Head of caudate nucleus (tissue), 42 donors: ENCODE measurements at places on chromosomes 7 and 10.

DNA sequence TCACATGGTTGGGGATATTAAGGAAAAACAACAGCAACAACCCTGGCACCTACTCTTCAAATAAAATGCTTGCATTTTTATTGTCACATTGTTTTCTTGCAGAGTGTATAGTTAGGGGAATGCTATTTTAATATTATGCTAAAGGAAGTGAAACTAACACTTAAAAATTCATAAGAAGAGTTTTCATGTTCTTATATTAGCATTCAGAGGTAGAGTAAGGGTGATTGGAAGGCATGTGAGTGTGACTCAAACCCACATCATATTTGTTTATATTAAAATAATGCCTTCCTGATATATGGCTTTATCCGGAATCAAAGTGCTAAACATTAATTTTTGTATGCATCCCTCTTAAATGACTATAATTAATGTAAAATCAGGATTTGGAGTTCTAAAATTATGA, 59.8 kb upstream of the TES start:
- no peak for DNase-seq

DNA sequence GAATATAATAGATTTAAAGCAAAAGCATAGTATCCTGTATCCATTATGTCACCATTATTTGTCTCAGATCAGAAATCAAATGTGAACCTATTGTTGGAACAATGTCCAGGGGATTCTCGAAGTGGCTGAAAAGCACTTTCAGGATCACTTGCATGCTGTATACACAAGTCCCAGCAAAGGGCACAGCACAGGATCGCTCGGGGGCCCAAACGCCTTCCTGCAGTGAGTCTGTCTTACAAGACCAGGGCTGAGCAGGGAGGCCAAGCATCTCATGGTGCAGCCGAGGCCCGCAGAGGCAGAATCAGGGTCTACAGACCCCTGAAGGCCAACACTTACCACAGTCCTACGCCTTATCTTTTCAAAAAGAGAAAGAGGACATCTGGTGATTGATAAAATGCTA, 92.3 kb downstream of the TNS3 start:
- DNase-seq, result no peak

GRCh38 chr10:114930320-114930719, 7.7 kb upstream of the TRUB1 start:
- DNase-seq, result no peak

GRCh38 chr7:95334447-95334846, 10.1 kb upstream of the PON1 start:
- no peak for DNase-seq

DNA sequence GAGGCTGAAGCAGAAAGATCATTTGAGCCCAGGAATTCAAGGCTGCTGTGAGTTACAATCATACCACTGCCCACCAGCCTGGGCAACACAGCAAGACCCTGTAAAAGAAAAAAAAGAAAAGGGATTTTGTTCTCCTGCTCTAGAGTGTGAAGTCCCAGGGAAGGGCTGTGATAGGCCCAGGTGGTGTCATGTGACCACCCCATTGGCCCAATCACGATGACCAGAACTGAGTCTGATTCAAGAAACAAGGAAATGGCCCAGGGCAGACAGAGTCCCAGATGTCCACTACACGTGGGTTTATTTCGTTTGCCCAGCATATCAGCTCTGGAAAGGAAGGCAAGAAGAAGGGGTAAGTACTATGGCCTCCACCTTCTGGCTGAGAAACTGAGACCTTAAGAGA, 81.3 kb upstream of the CUX1 start:
- DNase-seq, result no peak

GRCh38 chr7:45645141-45645969, 71.2 kb downstream of the ADCY1 start:
- no peak for DNase-seq

DNA sequence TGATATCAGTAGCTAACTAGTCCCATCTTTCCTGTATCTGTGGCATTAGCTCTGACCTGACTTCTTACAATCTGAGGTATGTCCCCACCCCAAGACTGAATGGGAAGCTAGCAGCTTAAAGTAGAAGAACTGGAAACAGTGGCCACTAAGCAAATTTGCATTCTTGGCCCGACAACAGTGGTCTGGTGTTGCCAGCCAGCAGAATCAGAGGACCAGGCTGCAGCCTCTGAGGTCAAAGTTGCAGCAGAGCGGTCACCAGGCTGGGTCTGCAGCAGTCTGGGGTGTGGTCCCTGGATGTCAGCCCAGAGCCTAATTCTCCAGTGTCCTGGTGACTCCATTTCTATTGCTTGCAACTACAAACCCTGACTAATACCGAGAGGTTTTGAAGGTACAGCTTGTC, 26.3 kb downstream of the FAM107B start:
- no peak for DNase-seq

DNA sequence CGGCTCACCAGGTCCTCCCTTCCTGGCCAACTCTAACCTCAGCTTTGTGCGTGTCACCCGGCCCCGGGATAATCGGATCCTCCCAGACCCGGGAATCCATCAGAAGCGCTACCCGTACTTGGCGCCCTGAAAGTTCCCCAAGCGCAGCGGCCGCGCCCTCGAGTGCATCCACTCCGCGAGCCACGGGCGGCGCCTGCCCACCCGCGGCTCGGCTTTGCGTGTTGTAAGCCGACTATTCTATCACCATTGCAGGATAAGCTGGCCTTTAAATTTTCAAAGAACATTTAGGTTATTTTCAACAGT, 35.7 kb upstream of the EBLN1 start:
- peak; percentile 26 for DNase-seq

- DNase-seq, result no peak
Measured at GRCh38 chr7:94710256-94710655, 54.3 kb upstream of the SGCE start.

GRCh38 chr7:2508327-2509215, 11.0 kb upstream of the LFNG start:
- DNase-seq, result no peak

DNA sequence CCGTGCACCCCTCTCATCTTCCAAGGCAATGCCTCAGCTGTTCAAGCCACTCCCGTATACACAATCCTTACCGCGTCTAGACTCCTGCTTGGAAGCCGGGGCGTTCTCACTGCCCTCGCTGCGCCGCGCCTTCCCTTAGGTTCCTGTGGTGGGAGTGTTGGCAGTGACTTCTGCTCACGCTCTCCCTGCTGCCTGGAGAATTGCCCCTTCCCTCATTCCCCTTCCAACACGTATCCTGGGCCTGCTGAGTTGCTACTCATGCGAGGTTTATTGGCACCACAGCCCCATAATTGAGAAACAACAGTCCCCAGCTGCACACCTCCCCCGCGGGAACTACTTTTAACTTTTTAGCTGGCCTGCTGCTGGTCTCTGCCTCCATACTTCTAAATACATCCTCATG, 31.9 kb downstream of the RBM17 start:
- DNase-seq, result no peak

DNA sequence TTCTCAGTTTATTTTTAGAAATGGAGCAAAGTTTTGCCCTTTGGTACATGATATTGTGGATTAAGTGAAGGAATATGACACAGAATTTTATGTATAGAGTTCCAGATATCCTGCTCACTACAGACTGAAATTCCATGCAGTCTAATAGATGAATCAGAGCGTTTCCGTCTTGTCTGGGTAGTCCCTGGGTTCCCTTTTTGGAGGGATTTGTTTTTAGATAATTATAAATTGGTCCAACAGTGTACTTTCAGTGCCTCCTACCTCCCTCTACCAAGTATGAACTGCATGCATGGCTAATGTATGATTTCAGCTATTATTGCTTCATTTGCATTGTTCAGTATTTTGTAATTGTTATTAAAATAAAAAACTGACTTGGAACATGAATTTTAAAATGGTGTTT, 74.4 kb downstream of the SEPTIN7 start:
- DNase-seq, result no peak

- DNase-seq, result no peak
Measured at GRCh38 chr7:132433301-132433700, 143.0 kb downstream of the PLXNA4 start.

DNA sequence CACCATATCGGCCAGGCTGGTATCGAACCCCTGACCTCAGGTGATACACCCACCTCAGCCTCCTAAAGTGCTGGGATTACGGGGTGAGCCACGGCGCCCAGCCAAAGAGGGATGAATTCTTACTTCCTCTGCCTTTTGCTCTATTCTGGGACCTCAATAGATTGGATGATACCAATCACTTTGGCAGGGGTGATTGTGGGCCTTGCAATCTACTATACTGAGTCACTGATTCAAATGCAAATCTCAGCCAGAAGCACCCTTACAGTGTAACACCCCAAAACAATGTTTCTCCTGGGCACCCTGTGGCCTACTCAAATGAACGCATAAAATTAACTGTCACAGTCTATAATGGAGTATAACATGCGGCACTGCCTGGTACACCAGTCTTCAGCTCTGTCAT, 596.7 kb upstream of the LRRTM3 start:
- no peak for DNase-seq

DNA sequence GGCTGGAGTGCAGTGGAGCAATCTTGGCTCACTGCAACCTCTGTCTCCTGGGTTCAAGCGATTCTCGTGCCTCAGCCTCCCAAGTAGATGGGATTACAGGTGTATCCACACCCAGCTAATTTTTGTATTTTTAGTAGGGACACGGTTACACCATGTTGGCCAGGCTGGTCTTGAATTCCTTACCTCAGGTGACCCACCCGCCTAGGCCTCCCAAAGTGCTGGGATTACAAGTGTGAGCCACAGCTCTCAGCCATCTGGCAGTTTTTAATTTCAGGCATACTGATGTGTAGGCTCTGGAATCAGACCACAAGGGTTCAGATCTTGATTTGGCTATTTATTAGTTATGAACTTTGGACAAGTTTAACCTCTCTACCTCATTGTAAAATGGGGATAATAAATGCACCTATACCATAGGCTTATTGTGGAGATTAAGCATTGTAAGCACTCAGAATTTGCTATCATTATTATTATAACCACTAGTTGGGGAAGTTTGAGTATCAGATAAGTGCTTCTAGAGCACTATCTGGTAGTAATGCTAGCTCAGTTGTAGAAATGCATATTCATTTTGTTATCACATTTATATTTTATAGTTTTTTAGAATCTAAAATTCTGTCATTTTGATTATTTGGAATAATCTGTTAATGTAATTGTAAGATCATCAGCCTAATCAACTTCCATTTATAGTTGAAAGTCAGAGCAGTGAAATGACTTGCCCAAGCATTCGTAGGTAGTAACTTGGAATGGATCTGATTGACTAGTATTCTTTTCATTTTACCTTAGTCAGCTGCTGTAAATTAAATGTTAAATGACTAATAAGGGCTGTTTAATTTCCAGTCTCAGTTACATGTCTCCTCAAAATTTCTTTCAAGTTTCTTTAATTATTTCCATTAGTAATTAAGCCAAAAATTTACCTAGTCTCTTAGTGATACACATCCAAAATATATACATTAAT, 22.5 kb downstream of the KMT2E start:
- no peak for DNase-seq

GRCh38 chr10:131444862-131445461, 133.4 kb upstream of the TCERG1L start:
- no peak for DNase-seq

- no peak for DNase-seq
Measured at GRCh38 chr7:22831602-22832305, 9.1 kb upstream of the TOMM7 start.

- DNase-seq, result no peak
Measured at GRCh38 chr7:37683246-37684120, at the start of gene GPR141. TSS of gene GPR141 (plus strand) at chr7:37683766. CDS start at chr7:37740394, 56,628 bp downstream.

DNA sequence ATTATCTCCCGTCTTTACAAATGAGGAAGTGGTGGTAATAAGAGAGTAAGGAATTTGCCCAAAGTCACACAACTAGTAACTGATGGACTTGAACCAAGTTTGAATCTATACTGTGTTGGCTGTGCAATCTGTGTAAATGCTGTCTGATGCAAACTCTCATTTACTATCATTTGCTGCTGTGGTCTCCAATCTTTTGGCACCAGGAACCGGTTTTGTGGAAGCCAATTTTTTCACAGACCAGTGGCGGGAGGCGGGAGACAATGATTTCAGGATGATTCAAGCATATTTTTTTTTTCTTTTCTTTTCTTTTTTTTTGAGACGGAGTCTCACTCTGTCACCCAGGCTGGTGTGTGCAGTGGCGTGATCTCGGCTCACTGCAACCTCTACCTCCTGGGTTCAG, 450.0 kb upstream of the FZD8 start:
- DNase-seq, result no peak

DNA sequence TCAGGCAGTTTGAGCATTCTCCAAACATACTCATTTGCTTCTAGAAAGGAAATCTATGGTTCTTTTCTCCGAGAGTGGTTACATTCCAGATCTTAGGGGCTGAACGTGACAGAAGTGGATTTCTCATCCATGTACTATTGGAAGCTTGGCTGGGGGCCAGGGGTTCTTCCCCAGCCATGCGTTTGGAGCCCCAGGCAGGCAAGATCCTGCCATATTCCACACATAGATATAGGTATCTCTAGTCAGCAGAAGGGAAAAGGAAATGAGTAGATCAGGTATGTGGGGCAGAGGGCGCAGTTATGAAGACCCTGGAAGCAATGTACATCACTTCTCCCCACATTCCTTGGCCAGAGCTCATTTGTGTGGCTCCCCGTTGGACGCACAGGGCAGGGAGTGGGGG, 299.8 kb downstream of the CCDC3 start:
- no peak for DNase-seq

- DNase-seq, result no peak
Measured at GRCh38 chr10:133236401-133237240, 1.0 kb upstream of the VENTX start.

DNA sequence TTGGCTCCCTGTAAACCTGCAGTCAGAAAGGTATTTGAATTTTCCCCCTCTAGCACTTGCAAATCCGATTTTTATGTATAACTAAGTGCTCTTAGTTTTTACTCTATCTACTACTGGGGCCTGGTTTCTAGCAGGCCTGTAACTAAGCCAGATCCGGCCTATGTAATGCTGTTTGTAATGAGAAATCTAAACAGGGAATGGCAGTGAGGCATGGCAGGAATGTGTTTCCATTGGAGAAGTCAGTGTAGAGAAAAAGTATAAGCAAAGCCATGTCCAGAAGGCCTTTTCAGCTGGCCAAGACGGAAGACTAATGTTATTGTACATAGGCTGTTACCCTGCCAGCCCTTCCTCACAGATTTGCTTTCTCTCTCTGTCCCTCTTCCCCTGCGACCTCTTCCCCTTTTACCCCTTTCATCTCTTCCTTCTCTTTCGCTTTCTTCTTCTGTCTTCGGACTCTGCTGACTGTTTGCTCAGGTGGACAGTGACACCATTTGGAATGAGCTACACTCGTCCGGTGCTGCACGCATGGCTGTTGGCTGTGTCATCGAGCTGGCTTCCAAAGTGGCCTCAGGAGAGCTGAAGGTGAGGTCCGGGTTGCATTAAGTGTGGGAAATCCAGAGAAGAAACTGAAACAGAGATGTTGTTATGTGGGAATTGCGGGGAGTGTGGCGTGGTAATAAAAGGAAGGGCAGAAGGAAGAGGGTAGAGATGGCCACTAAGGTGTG, 297.5 kb downstream of the HDAC9 start:
- DNase-seq, result no peak
